NCI-H1105 treated with DMSO at 0.1 percent for 48 hours (cell line): ENCODE measurements at places on chromosomes 1 and 21.

DNA sequence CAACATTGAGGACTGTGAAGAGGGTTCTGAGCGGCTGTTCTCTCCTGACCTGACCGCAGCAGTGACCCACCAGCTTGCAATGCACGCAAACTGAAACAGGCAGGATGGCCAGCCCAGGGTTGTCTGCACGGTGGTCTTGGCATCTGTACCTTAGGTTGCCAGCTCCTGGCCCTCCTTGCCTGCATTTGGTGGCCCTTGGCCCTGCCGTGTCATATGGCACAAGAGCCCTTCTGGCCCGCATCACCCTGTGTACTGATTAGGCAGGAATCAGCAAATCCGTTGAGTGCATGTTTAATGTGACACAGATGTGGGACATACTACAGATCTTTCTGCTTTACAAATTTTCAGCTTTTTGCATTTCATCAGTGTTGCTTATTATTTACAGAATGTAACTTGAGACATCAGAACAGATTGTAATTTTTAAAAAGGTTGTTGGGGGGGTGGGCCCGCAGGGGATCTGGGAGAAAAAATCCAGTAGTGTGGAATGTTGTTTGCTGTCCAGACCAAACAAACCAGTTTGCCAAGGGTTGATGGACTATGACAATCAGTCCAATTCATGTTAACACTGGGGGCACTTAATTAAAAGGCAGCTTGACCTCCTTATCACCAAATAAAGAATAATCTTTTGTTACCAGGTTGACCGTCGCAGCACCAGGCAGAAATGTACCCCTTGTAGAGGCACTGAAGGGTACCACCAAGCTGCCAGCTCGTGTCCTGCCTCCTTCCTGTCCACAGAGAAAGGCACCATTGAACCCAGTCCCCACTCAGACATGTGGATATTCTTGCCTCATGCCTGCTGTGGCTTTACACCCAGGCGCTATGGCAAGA, 132.6 kb downstream of the DHRS3 start:
- no peak for DNase-seq

- DNase-seq = no peak
Measured at GRCh38 chr1:201551877-201552731, 13.2 kb downstream of the NAV1 start.

DNA sequence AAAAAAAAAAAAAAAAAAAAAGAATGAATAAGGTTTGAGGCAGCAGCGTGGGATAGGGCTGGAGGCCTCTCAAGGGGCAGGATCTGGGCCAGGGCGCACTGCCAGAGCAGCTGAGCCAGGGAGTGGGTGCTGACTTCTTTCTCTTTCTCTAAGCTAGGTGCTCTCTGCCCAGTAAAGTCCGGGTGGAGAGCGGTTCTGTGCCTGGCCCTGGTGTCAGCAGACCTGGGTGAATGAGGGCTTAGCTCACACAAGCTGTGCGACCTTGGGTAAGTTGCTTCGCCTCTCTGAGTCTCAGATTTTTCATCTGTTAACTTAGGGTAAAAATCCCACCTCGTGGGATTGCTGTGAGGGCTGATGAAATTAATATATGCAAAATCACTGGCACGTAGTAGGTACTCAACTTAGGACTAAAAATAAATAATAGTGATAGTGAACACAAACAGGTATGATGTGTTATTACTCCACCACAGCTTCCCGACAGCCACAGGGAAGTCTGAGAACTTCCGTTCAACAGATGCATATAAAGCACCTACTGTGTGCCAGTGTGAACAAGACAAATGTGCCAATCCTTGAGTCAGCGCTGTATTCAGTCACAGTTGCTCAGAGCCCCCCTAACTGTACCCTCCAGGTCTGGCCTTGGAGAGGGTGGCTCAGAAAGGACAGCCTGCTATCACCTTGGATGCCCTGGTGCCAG, 2.0 kb upstream of the FAM131C start:
- DNase-seq = no peak

DNA sequence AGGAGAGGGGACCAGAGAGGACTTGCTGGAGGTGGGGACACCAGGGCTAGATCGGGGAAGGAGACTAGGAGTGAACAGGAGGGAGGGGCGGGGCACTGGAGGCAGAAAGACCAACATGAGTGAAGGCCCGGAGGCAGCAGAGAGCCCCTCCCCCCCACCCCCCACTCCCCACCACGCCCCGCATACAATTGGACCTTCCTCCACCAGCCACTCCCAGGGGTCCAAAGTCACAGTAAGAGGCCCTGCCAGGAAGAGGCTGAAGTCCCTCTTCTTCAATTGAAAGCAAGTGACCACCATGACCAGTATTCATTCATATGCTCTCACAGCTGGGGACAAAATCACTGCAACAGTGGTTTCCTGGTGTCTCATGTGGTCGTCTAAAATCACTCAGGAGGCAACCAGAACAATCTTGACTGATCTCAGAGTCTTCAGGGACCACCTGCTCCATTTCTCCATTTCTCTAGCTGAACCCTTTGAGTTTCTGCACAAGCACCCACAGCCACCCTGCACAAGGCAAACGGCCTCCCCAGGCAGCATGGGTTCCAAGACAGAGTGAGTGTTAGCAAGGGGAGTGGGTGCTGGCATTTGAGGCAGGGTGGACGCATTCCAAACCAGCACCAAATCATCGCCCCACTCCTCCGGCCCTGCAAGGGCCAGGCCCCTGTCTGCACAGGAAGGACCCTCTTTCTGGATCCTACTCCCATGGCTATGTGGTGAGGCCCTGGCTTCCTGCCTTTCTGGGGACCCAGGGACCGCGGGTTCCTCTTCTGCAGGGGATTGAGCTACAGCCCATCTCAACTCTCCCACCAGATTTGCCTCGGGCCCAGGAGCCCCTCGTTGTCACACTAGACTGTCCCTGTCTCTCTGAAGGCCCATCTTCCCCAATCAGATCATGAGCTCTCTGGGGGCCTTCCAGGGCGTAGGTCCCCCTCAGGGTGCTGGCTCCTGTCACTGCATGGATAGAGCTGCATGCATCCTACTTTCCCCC, 17.0 kb downstream of the LAPTM5 start:
- no peak for DNase-seq

GRCh38 chr1:113141650-113142473, 68.9 kb downstream of the LRIG2 start:
- DNase-seq = no peak

- DNase-seq = no peak
Measured at GRCh38 chr1:245058436-245058835, 96.3 kb upstream of the KIF26B start.
